ENCODE measurements at places on chromosomes 1 and 21.

- no peaks in the 10 kb centered on the region for H3K27me3 ChIP-seq
- DNase-seq, result no peak
- H3K27ac ChIP-seq, result no peak overlapping the region
- no peak overlapping the region for H3K4me3 ChIP-seq
Measured at GRCh38 chr1:113860891-113861290, 10.6 kb downstream of the PTPN22 start.

- H3K27me3 ChIP-seq, result no peaks in the 10 kb centered on the region
- no peak overlapping the region for H3K27ac ChIP-seq
- H3K36me3 ChIP-seq, result no peaks in the 10 kb centered on the region
- no peak for DNase-seq
- no peaks in the 10 kb centered on the region for H3K4me1 ChIP-seq
Measured at GRCh38 chr1:66761221-66761620, 9.0 kb downstream of the DYNLT5 start.

- DNase-seq, result no peak
- no peaks in the 10 kb centered on the region for H3K27me3 ChIP-seq
- H3K27ac ChIP-seq, result no peak overlapping the region
- no peaks in the 10 kb centered on the region for H3K4me1 ChIP-seq
- no peak overlapping the region for H3K4me3 ChIP-seq
Measured at GRCh38 chr1:113185463-113186104, 112.6 kb downstream of the LRIG2 start.

DNA sequence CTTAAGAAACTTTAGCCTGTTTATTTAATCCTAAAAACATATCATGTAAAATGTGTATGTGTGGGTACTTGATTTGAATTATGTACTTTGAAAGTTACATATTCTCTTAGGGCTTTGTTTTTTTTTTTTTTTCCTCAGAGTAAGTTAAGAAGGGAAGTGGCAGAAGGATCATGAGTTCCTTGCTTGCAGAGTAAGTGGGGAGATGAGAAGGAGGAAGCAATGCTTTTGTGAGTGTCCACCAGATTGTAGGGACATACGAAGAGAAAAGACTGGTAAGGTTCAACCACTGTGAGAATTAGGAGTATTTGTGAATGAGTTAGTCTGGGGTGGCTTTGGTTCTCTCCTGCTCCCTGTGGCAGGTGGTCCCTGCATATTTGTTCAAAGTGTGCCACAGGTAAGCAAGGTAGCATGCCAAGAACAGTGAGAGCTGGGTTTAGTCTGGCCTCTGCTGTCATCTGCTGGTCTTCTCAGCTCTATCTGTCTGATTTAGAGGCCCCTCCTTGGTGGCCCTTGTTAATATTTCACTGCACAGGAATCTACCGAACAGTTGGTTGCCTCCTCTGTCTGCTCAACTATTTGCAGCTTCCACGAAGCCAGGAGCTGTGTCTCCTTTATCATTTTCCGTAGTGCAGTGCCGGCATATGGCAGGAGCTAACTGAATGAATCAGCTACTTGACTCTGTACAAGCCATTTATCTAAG is 9.5 kb downstream of the DNM3 start:
- DNase-seq, result no peak
- H3K27me3 ChIP-seq, result no peaks in the 10 kb centered on the region
- H3K4me3 ChIP-seq, result no peak overlapping the region
- no peaks in the 10 kb centered on the region for H3K36me3 ChIP-seq

- H3K27ac ChIP-seq, result no peak overlapping the region
- no peaks in the 10 kb centered on the region for H3K4me1 ChIP-seq
- no peaks in the 10 kb centered on the region for H3K27me3 ChIP-seq
- H3K4me3 ChIP-seq, result no peak overlapping the region
- H3K36me3 ChIP-seq, result peaks cover 25% of the 10 kb centered on the region
Measured at GRCh38 chr1:51372561-51372960, 42.2 kb upstream of the TTC39A start.

DNA sequence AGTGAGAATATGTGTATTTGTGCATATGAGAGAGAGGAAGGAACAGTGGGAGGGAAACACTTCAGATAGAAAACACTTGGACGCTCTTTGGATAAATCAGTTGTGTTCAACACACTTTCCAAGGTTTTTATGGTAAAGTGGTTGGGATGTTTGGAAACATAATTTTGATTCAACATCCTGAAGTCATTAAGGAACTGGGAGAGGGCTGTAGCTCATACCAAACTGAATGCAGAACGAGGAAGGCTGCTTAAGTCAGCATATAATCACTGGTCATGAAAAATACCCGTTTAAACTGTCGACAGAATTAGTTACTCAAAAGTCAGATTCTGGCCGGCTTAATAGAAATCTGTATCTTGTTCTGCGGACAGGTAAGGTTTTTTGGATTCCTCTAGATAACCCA is 14.9 kb downstream of the LIX1L start:
- H3K36me3 ChIP-seq, result peaks cover 36% of the 10 kb centered on the region
- no peaks in the 10 kb centered on the region for H3K4me1 ChIP-seq
- no peak overlapping the region for H3K4me3 ChIP-seq

DNA sequence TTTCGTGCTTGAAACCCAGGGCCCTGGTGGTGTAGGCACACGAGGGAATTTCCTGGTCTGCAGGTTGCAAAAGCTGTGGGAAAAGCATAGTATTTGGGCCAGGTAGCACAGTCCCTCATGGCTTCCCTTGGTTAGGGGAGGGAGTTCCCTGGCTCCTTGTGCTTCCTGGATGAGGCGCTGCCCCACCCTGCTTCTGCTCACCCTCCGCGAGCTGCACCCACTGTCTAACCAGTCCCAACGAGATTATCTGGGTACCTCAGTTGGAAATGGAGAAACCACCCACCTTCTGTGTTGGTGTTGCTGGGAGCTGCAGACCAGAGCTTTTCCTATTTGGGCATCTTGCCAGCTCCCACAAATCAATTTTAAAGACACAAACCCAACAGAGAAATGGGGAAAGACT is 183.0 kb downstream of the PHTF1 start:
- no peaks in the 10 kb centered on the region for H3K4me1 ChIP-seq
- no peaks in the 10 kb centered on the region for H3K27me3 ChIP-seq
- no peak for DNase-seq

- DNase-seq, result no peak
- no peak overlapping the region for H3K27ac ChIP-seq
- H3K4me3 ChIP-seq, result no peak overlapping the region
- no peaks in the 10 kb centered on the region for H3K36me3 ChIP-seq
- no peaks in the 10 kb centered on the region for H3K27me3 ChIP-seq
- H3K4me1 ChIP-seq, result peaks cover 6% of the 10 kb centered on the region
Measured at GRCh38 chr1:169576241-169576934, 9.9 kb downstream of the F5 start.

GRCh38 chr1:1959459-1959839 is 40.4 kb upstream of the TMEM52 start:
- no peaks in the 10 kb centered on the region for H3K36me3 ChIP-seq
- DNase-seq, result no peak
- H3K27ac ChIP-seq, result no peak overlapping the region
- no peaks in the 10 kb centered on the region for H3K4me1 ChIP-seq

DNA sequence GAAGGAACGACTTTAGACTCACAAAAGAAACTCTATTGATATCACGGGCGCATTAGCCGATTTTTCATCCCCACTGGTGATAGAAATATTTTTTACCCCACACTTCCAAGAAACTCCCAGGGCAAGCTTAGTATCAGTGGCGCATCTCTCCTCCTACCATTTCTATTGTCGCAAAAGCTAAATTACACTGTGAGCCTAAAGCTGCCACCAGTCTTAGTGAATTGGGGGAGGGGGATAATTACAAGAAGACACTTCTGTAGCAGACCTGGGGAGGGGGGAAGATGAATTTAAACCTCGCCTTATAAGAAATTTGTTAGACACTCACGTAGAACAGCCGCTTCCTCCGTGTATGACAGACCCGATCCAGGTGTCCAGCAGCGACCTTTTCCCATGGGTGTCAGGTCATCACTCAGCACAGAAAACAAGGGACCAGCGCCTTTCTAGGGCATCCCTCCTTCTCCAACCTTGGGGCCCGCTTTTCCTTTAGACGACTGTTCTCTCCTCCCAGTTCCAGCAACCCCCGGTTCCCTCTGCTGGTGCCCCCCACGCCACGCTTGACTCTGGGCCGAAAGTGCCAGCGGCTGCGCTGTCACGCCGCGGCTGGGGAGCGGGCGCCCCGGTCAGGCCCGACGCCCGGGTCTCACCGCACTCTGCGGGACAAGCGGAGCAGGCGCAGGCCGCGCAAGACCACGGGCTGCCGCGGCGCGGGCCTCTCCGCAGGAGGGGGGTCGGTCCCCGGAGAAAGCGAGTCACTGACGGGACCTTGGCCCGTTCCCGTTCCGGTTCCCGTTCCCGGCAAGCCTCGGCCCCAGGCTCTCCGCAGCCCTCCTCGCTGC is 821 bp downstream of the PHC2 start:
- no peaks in the 10 kb centered on the region for H3K36me3 ChIP-seq
- H3K4me3 ChIP-seq, result peak overlapping the region; percentile 55
- DNase-seq, result peak; percentile 5
- peak overlapping the region; percentile 40 for H3K27ac ChIP-seq
- H3K4me1 ChIP-seq, result peaks cover 7% of the 10 kb centered on the region
- no peaks in the 10 kb centered on the region for H3K27me3 ChIP-seq

GRCh38 chr1:201845331-201846083 is 16.6 kb downstream of the IPO9 start:
- H3K4me3 ChIP-seq, result no peak overlapping the region
- no peak for DNase-seq
- no peaks in the 10 kb centered on the region for H3K27me3 ChIP-seq
- no peak overlapping the region for H3K27ac ChIP-seq
- no peaks in the 10 kb centered on the region for H3K4me1 ChIP-seq
- H3K36me3 ChIP-seq, result peaks cover 28% of the 10 kb centered on the region

DNA sequence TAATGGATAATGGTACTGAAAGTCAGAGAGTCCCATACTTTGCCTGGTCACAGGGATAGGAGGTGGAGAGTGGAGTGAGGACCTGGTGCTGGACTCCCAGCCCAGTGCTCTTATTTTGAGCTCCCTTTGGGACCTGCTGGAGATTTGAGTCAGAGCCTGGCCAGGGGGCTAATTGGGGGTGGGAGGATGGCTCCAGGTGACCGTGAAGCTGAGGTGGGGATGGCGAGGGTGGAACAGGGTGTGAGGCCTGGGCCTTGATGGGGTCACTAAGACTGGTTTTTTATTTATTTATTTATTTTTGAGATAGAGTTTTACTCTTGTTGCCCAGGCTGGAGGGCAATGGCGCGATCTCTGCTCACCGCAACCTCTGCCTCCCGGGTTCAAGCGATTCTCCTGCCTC is 17.8 kb downstream of the AMPD2 start:
- peaks cover 13% of the 10 kb centered on the region for H3K4me1 ChIP-seq
- H3K27ac ChIP-seq, result no peak overlapping the region
- H3K36me3 ChIP-seq, result no peaks in the 10 kb centered on the region
- H3K27me3 ChIP-seq, result no peaks in the 10 kb centered on the region
- DNase-seq, result no peak

DNA sequence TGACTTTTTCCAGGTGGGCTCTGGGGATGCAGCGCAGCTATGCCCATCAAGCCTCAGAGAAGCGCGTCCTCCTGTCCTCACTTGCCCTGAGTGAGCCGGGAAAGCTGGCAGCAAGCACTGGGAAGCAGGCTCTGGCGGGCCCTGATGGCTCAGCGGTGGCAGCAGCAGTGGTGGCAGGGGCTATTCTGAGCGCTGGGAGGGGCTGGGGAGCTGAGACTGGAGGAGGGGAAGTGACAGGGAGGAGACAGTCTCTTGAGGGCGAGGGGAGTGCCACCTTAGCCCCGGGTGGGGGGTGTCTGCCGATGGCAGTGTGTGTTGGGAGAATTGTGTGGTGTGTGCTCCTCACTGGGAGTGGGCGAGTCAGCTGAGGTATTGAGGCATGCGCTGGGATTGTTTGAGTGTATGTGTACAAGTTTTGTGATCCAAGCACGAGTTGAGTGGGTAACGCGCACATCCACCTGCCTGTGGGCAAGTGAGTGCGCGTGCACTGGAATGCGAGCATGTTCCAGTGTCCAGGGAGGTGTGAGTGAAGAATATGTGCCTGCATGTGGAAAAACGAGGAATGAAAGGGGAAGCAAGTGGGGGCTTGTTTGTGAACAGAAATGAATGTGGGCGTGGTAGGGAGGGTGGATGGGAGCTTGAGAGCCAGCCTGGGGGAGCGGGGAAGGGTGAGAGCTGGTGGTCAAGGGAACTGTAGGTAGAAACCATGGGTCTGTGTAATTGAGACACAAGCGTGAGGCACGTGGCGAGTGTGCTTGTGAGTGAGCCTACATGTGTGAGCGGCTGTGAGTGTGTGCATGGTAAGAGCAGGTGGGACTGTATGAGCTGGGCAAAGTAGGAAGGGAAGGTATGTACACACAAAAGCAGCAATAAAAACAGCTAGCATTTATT is 2.9 kb upstream of the FOXO6 start:
- no peaks in the 10 kb centered on the region for H3K36me3 ChIP-seq
- peaks cover 9% of the 10 kb centered on the region for H3K4me1 ChIP-seq
- no peak for DNase-seq
- H3K4me3 ChIP-seq, result no peak overlapping the region
- no peak overlapping the region for H3K27ac ChIP-seq
- peaks cover 9% of the 10 kb centered on the region for H3K27me3 ChIP-seq

DNA sequence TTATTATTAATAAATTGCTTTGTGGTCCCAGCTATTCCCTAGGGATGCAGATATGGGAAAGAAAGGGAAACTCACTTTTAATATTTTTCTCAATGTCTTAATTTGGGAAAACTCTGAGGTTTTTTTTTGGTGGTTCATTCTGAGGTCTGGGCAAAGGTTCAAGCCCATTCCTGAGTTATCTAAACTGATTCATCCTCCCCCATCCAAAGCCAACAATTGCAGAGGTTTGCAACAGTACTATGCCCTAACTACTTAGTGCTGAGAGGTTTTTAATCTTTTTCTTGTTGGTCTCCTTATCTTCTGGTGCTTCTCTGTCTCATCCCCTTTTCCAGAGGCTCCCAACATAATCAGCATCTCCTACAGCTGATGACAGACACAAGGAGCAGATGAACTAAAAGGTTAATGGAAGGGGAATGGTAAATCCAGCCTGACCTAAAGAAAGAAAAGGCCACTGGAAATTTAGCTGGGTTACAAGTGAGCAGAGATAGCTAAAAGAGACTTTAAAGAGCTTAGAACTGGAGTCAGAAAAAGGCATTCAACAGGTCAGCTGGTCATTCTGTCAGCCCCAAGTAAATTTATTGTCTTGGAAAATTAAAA is 390.4 kb downstream of the TGFB2 start:
- no peak overlapping the region for H3K4me3 ChIP-seq
- DNase-seq, result no peak
- H3K27ac ChIP-seq, result no peak overlapping the region
- H3K36me3 ChIP-seq, result no peaks in the 10 kb centered on the region

- DNase-seq, result no peak
- H3K4me1 ChIP-seq, result peaks cover 3% of the 10 kb centered on the region
- no peak overlapping the region for H3K4me3 ChIP-seq
- H3K27me3 ChIP-seq, result no peaks in the 10 kb centered on the region
- H3K27ac ChIP-seq, result no peak overlapping the region
Measured at GRCh38 chr1:40532844-40533424, 1.5 kb downstream of the ZNF684 start.

DNA sequence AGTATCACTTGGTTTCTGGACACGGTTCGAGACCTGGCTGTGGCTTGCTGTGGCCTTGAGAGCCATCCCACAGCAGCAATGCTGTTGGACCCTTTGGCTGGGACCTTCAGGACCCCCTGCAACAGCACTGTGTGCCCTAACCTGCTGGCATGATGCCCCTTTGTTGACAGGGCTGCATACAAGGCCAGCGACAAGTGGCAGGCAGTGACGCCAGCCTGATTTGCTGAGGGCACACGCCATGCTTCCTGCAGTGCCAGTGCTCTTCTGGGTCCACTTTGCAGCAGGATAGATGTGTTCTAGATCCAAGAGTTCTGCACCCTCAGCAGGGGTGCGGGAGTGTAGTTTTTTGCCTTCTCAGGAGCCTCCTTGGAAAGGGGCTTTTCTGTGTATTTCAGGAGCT is 32.8 kb downstream of the COQ8A start:
- no peak for DNase-seq
- peaks cover 12% of the 10 kb centered on the region for H3K36me3 ChIP-seq
- no peaks in the 10 kb centered on the region for H3K27me3 ChIP-seq
- no peak overlapping the region for H3K27ac ChIP-seq
- H3K4me1 ChIP-seq, result no peaks in the 10 kb centered on the region
- H3K4me3 ChIP-seq, result no peak overlapping the region
